Cardiac fibroblast (primary cell): ENCODE measurements at places on chromosomes 7 and 10.
A peak's percentile ranks its signal among the peaks of the same experiment; 100 is the strongest.

GRCh38 chr7:128154504-128154903, 86.6 kb upstream of the LEP start:
- DNase-seq: no peak

GRCh38 chr7:94382132-94382531, 12.6 kb upstream of the COL1A2 start:
- DNase-seq: peak; percentile 84

- DNase-seq: peak; percentile 43
Measured at GRCh38 chr10:114367351-114368056, 36.8 kb downstream of the AFAP1L2 start.

DNA sequence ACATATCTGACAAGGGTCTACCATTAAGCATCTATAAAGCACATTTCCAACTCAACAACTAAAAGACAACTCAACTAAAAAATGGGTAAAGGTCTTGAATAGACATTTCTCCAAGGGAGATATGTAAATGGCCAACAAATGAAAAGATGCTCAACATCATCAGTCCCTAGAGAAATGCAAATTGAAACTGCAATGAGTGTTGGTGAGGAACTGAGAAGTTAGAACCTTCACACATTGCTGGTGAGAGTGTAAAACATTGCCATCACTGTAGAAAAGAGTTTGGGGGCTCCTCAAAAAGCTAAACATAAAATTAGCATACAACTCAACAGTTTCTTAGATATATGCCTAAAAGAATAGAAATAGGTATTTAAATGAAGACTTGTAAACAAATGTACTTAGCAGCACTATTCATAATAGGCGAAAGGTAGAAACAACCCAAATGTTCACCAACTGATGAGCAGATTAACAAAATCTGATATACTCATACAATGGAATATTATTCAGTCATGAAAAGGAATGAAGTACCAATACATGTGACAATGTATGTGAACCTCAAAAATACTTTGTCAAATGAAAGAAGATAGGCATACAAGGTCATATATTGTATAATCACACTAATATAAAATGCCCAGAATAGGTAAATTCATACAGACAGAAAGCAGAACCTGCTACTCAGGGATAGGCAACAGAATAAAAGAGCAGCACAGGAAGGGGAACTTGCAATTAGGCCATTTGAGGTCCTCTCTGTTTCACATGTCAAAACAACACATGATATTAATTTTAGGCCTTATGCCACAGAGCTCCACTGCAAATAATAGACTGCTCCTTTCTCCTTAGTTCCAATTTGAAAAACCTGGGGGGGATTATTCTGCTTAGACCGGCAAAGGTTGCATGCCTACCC, 10.6 kb upstream of the LRRC72 start:
- no peak for DNase-seq

DNA sequence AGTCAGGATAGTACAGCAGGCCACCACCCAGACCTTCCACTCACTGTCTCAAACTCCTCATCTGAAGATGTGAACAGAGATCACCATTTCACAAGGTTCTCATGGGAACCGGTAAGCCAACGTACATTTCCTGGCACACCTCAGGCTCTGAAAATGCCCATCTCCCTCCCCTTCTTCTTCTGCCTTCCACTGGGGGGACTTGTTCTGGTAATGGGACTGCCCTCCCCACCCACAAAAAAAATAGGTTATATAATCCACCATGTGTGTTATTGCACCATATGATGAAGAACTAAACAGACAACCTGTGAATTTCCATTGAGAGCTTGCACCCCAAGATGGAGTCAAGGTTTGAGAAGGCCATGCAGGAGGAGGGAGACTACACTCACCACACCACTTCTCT, 42.1 kb upstream of the IKZF1 start:
- no peak for DNase-seq

GRCh38 chr10:123991611-123992570, 100.3 kb upstream of the CPXM2 start:
- DNase-seq: no peak

- DNase-seq: peak; percentile 62
Measured at GRCh38 chr7:100130608-100131453, 4.1 kb downstream of the MBLAC1 start.

DNA sequence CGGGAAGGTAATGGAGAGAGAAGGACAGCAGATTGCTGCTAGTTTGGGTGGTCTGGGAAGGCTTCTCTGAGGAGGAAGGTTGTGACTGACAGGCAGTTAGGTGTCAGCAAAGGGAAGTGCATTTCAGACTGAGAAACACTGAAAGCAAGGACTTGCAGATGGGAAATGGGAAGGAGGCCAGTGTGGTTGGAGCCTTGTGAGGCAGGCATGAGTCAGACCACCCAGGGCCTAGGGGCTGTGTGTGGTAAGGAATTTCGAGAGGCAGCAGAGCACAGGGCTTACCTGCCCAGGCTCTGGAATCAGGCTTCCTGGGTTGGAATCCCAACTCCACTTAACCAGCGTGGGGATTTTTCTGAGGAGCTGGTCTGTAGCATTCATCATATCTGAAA, 53.5 kb downstream of the NRF1 start:
- peak; percentile 92 for DNase-seq

- DNase-seq: no peak
Measured at GRCh38 chr10:7792541-7792940, 4.6 kb downstream of the ATP5F1C start.

GRCh38 chr10:102009801-102010425, 46.1 kb downstream of the ARMH3 start:
- peak; percentile 95 for DNase-seq

DNA sequence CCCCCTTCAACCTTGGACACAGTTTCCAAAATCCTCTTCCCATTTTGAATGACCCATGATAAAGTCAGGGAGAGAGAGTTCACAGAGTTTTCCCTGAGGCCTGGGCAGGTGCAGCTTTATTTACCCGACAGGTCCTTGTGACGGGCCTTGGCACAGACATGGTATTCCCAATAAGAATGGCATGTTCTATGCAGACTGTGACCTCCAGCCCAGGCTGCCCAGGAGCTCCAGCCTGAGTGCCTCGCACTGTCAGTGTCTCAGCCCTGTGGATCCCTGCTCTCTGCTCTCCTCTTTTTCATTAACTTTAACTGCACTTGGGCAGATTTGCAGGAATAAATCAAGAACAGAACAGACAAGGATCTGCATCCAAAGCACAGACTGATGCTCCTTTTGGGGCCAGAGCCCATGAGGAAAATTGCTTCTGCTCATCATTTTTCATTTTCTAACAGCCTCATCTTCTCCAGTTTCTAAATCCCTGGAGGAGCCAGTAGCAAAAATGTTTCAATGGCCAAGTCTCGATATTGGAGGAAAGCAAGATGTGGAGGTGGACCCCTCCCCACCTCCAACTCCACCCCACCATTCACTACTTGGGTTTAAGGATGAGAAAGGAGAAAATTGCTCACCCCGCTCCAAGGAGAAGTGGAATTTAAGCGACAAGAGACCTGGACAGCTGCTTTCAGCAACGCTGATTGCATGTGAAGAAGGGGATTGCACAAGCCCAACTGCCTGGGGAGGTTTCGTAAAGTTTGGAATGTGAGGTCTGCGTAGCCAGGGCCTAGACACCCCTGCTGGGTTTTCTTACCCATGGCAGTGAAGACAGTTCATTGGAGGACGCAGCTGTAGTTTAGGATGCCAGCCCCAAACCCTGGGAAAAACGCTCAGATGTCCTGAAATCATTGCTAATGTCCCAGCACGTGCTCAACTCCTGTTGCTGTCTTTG, 225.9 kb downstream of the WDR11 start:
- DNase-seq: no peak

GRCh38 chr7:76073335-76073990, 25.6 kb downstream of the MDH2 start:
- no peak for DNase-seq
